Activated effector memory CD4-positive, alpha-beta T cell treated with anti-CD3 and anti-CD28 coated beads, Interleukin-2, amount 50 U/mL, for 16 hours (primary cell): ENCODE measurements at places on chromosomes 12 and 14.

GRCh38 chr14:42214981-42215491 lies 608.4 kb downstream of the LRFN5 start:
- DNase-seq: no peak

DNA sequence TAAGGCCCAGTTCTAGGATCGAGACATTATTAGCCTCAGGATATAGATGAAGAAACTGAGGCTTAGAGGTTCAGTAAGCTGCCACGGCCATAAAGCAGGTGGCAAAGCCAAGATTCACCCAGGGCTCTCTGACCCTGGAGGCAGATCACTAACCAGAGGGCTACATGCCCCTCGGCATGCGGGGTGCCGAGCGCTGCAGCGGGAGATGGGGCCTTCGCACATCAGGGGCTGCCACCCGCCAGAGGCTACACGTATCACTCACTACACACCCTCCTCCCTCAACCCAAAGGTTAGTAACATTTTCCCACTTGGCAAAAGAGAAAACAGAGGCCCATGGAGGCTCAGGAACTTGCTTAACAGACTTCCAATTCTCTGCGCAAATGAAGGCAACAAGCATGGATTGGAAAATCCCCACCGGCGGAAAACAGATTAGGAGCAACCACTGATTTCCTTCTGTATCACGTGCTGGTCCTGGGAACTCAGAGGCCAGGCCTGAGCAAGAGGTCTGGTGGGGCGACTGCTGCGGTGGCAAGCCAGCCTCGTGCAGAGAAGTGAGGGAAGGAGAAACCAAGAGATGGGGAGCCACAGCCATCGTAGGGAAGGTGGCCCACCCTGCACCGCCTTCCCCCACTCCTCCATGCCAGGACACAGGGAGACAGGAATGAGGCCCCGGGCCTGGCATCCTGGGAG lies 6.0 kb downstream of the CCDC85C start:
- DNase-seq: no peak

DNA sequence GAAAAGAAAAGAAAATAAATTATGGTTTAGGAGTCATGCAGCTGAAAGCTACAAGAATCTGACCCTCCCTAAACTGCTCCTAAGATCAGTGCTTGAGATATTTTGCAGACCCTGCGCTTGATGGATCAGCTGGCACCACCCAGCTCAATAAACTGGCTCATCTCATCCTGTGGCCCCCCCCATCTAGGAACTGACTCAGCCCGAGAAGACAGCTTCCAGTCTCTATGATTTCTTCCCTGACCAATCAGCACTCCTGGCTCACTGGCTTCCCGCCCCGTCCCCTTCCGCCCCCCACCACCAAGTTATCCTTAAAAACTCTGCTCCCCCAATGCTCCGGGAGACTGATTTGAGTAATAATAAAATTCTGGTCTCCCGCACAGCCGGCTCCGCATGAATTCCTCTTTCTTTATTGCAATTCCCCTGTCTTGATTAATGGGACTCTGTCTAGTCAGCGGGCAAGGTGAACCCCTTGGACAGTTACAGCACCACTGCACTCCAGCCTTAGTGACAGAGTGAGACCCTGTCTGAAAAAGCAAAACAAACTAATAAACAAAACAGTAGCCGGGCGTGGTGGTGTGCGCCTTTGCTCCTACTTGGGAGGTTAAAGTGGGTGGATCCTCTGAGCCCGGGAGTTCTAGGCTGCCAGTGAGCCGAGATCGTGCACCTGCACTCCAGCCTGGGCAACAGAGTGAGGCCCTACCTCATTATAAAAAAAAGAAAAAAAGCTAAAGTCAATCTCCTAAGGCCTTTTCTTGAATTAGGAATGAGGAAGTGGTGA lies 24.5 kb upstream of the SPTLC2 start:
- no peak for DNase-seq

- no peak for DNase-seq
These were observed 44.3 kb downstream of the TEAD4 start for GRCh38 chr12:3003357-3003992.

DNA sequence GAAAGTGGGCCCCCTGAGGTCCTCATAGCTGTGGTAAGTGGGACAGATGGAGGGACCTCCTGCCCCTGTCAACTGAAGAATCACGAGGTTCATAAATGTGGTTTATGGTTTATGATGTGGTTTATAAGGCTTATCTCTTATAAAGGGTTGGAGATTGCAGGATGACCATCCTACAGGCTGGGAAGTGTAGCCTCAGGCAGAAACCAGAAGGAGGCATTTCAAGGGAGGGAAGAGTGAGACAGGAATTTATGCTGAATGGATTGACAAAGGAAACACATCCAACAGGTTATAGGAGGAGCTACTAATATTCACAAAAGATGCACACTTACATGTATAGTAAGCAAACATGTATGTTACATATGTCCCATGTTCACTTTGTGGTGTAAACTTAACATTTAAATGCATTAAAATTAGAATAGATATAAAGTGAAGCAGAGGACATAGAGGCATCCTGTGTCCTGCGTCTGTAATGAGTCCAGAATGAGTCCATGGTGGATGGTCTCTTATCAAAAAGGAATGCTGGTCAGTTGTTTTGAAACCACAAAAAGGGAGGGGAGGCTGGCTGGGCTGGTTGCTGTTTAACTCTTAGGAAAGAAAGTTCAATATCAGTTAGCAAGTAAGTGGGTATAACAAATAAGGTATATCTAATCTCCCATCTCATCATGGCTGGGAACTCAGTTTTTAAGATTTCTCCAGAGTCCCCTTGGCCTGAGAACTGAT lies 149.0 kb upstream of the RMST start:
- DNase-seq: no peak

DNA sequence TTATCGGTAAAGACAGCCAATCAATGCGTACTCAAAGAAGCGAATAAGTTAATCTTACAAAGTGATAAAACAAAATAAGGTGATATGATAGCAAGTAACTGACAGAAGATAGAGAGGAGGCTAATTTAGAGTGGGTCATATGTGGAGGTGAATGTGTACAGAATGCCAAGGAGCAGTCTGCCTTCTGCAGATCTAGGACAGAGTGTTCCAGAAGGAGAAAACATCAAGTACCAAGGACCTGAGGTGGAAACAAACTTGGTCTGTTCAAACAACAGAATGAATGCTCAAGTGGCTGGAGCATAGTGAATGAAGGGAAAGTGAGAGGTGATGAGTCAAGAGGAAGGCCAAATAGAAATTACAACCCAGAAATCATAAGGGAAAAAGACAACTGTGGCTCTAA lies 170.3 kb upstream of the BMP4 start:
- no peak for DNase-seq

GRCh38 chr14:91647856-91648255 lies 84.0 kb downstream of the CATSPERB start:
- no peak for DNase-seq

GRCh38 chr12:23657598-23657997 lies 291.9 kb downstream of the SOX5 start:
- no peak for DNase-seq
